T-helper 17 cell (primary cell): ENCODE measurements at places on chromosomes 1 and 21.

GRCh38 chr1:214327514-214327913 lies 46.6 kb downstream of the SMYD2 start:
- no peak for DNase-seq

DNA sequence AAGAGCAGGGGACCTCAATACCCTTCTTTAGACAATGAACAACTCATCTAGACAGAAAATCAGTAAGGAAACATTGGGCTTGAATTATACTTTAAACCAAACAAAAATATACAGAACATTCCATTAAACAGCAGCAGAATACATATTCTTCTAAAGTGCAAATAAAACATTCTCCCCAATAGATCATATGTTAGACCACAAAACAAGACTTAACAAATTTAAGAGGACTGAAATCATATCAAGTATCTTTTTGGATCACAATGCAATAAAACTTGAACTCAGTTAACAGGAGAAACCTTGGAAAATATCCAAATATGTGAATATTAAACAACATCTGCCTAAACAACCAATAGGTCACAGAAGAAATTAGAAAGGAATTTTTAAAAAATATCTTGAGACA lies 47.7 kb upstream of the HP1BP3 start:
- no peak for DNase-seq

- DNase-seq: no peak
These were observed 771 bp downstream of the PACC1 start for GRCh38 chr1:212413902-212414327.

GRCh38 chr1:228155596-228156514 lies 6.1 kb downstream of the GJC2 start:
- no peak for DNase-seq

GRCh38 chr21:34510148-34511142 lies 1.6 kb downstream of the KCNE1 start:
- no peak for DNase-seq
